Upper lobe of left lung (tissue), 6 donors: ENCODE measurements at places on chromosomes 7 and 10.

GRCh38 chr7:3157566-3158287, 114.1 kb upstream of the CARD11 start:
- no peak for DNase-seq

- no peak for DNase-seq
Observed at GRCh38 chr10:69491611-69492010, 40.3 kb downstream of the TSPAN15 start.

DNA sequence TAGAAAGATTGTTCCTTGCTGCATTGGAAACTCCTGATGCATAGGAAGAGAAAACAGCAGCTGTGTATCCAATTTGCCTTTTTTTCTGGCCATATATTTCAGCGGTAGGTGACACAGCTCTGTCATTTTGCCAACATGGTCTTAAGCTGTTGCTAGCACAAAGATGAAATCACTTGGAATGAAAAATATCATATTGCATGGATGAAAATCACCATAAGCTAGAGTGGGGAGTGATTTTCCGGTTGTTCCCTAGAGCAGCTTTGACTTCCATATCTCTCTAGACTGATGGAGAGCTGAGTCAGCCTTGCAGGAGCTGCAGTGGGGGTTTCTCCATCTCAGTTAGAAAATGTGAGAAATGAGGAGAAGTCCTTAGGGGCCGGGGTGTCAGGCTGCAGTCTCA, 38.3 kb upstream of the BTBD16 start:
- no peak for DNase-seq

DNA sequence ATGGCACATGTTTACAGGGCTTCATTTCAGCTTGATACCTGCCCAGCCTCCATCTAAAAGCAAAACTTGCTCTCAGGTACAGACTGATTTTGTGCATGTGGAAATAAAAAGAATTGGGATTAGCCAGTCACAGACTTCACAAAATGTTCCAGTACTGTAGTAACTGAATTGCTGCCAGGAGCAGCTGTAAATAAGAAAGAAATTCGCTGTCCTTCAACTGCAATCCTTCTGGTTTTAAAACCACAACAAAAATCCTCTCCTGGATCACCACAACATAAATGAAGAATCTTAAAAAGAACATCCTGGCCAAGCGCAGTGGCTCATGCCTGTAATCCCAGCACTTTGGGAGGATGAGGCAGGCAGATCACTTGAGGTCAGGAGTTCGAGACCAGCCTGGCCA, 3.9 kb upstream of the MIOS start:
- DNase-seq, result no peak

DNA sequence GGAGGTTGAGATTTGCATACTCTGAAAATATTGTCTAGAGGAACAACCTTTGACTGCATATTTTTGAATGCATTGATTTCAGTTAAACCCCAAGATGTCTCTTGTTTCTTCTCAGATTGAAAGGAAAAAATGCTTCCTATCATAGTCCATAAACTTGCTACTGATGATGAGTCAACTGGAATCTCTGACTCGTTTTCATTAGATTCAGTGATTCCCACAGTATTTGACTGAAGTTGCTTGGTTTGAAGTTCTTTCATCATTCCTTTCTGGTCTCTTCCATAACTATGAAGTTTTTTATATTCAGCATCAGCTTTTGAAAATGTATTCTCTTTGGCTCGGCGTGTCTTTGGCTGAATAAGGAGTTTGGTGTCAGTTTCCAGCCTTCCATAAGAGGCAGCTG, 10.7 kb downstream of the PEX1 start:
- DNase-seq, result no peak

DNA sequence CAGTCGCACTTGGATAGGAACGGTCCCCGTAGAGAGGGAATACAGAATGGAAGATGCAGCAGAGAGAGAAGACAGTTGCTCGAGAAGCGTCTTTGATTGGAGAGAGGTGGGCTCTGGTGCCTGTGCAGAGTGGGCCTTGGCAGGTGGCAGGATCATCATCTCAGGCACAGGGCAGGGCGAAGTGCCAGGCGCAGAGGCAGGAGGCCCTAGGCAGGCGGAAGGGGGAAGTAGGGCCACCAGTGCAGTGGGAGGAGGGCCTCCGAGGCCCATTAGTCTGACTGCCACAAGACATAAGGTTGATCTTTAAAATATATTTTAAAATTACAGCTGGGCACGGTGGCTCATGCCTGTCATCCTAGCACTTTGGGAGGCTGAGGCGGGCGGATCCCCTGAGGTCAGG, 10.1 kb downstream of the CARD11 start:
- DNase-seq, result no peak

DNA sequence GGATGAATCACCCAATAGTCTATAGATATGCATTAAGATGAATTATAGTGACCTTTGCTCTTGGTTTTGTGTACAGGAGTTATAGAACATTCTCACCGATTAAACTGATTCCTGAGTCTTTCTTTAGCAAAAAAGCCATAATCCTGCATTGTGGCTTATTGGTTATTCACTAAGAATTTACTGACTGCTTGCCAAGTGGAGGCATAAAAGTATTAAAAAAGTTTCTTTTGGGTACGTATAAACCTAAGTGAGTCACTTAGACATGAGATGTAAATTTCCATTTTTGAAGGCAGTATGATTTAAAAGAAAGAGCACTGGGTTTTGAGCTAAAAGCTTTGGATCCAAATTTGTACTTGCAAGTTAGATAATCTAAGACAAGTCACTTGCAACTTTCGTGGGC, 100.7 kb downstream of the CDK6 start:
- no peak for DNase-seq

DNA sequence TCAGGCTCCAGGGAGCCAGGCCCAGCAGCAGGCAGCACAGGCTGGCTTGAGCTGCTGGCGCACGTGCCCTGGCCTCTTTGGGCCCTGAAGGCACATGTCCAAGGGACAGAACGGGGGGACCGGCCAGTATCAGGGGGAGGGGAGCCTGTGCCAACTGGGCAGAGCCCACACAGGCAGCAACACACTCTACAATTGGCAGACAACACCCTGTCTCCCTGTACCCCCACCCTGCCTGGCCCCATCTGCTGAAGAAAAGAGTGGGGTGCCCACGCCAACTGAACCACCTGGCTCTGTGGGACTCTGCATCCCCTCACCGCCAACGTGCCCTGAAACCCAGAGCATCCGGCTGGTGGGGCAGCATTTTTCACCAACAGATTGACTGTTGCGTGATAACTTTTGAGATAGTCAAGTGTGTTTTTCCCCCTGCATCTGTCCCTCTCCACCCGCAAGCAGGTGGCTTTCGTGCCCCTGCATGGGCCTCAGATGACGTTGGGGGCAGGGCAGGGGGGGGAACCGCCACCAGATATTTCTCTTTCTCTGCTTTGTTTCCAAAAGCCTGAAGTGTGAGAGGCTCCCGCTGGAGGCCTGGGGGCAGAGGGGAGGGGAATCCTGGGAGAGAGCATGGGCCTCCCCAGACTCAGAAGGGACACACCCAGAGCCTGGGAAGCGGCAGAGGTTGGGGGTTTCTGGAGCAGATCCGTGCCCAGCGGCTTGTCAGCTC, 21.8 kb downstream of the SLIT1 start:
- no peak for DNase-seq

DNA sequence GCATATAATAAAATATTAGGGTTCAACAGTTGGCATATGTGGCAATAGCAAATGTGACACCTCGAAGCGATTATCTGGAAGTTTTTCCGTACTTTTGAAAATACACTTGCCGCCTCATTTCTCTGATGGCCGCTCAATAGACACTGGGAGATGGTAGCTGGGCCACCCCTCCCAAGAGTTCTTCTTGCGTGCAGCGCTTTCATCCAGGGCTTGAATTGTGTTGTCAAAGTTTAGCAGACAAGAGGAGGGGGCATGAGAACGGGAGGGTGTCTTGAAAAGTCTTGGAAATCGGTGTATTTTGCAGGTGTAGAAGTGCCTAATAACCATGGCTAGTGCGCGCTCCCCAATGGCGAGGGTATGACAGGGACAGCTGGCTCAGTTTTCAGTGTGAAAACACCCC, 8.5 kb downstream of the PTF1A start:
- no peak for DNase-seq
